ENCODE measurements at places on chromosomes 13 and 19. TPM values are rescaled to one million over a fixed set of nuclear protein-coding genes. Genes with fewer than 3 reads are reported as not detected.

MEIS3 gene
- 25.5 TPM for total RNA-seq

CLEC4G gene
- total RNA-seq, result not detected

ADGRE2 gene
- total RNA-seq, result not detected

KLK3 gene
- total RNA-seq, result not detected

GPC6 gene
- total RNA-seq, result 50.3 TPM

SCN1B gene
- total RNA-seq, result 1.8 TPM

MBD3L2 gene
- total RNA-seq, result not detected

ZNF681 gene
- total RNA-seq, result 11.5 TPM

DNA sequence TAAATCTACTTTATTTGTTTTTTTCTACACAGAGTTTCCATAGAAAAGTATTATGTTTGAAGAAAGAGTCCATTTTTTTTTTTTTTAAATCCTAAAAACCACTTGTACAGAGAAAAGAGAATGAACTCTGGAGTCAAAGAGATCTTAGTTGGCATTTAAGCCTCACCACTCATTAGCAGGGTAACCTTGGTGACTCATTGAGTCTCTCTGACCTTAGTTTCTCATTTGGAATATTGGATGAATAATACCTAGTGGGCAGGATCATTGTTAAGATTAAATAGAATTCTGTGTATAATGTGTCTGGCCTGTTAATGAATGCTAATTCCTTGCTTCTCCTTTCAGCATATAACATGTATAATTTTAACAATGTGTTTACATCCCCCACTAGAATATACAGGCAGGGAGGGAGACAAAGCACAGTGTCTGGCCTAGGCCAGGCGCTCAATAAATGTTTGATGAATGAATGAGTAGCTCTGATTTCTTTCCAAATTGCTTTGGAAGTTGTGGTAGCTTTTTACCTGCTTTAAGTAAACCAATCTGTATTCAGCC is 48.7 kb upstream of the MYCBP2 start:
- no peak for DNase-seq

DNA sequence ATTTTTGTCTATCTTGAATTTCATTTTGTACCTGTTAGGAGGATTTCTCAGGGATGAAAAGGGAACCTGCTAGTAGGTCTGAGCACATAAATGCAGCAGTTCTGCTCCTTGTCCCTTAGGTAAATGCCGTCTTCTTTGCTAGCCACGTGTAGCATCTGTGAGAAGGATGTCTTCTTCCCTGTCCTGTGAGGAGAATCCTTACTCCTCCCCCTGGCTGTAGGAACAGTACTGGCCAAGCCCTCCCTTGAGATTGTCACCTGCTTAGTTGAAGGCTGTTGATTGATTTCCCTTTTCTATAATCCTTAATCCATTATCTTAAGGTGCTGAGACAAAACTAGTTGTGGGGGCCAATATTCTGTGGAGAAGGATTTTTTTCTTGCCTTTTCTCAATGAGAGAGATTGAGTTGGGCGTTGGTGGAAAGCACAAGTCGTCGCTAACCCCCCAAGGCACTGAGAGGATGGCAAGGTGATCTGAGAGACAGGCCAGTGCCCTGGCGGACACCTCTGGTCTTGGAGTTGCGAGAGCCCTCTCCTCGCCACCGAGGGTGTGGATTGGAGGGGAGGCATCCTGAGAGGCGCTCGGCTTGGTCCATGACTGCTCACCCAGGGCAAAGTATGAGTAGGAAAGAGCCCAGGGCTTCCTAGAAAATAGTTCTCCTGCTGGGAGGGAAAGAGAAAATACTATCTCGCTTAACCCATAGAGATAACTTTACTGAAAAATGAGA is 216.7 kb downstream of the ATP8A2 start:
- DNase-seq, result no peak

- no peak for DNase-seq
These were observed 5.0 kb upstream of the KMT2B start for GRCh38 chr19:35712567-35713505.

GRCh38 chr13:105139380-105140285 is 1395.8 kb downstream of the EFNB2 start:
- DNase-seq, result no peak

GRCh38 chr19:38619361-38620174 is 580 bp downstream of the EIF3K start:
- no peak for DNase-seq

DNA sequence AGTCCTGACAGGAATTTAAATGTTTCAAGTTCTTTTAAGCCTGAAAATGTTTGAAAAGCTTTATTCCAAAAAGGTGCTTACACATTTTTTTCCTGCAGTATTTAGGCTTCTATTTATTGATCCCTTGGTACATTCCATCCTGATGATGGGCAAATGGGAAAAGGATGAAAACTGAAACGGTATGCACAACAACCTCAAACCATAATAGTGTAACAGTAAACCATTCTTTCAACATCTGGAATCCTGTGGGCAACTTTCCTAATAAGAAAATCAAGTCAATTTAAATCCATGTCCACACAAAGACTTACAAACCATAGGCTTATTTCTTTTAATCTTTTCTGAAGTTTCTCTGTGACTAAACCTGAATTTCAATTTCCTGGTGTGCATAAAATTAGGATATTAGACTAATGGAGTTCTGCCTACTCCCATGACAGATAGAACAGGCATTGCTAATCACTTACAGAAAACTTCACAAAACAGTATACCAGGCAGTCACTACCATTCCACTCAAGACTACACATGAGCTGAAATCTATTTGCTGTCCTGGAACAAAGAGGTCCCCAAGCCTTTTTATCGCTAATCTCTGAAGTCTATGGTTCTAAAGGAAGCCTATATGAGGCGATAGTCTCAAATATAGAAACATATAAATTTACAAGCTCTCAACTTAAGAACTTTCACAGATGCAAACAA is 103.3 kb downstream of the DLEU7 start:
- DNase-seq, result no peak

GRCh38 chr19:19871932-19872331 is 6.2 kb downstream of the ZNF253 start:
- no peak for DNase-seq

- no peak for DNase-seq
These were observed 456.4 kb downstream of the FGF14 start for GRCh38 chr13:101945435-101945834.

DNA sequence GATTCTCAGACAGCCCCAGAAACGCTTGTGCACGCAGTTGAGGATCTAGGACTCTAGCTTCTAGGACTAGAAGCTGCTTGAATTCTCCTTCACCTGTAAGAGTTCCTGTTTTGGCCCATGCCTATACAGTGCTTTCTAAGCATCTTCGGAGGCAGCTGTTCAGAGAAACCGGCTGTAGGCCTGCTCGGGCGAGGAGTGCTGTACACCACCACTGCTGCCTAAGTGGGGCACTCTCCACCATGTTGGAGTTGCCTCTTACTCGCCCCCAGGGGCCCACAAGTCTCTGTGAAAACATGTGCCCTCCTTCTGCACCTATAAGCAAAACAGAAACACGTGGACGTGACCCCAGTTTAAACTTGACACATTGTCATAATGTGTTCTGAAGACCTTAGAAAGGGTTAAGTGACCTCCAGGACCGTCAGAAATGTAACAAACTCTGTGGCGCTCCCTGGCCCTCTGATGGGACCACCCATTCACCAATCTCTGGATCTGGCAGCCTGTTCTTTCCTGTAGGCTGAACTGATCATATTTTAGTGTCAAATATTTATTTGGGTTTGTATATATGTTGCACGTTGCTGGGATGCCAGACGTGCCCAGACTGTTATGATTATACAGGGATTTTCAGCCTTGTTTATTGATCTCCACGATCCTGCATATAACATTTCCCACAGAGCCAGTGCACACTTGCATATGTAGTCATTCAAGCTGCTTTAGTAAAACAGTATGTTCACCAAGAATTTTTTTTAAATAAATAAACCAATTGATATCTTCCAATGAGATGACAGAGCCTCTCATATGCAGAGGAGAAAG is 60.8 kb downstream of the C13orf42 start:
- DNase-seq, result no peak

DNA sequence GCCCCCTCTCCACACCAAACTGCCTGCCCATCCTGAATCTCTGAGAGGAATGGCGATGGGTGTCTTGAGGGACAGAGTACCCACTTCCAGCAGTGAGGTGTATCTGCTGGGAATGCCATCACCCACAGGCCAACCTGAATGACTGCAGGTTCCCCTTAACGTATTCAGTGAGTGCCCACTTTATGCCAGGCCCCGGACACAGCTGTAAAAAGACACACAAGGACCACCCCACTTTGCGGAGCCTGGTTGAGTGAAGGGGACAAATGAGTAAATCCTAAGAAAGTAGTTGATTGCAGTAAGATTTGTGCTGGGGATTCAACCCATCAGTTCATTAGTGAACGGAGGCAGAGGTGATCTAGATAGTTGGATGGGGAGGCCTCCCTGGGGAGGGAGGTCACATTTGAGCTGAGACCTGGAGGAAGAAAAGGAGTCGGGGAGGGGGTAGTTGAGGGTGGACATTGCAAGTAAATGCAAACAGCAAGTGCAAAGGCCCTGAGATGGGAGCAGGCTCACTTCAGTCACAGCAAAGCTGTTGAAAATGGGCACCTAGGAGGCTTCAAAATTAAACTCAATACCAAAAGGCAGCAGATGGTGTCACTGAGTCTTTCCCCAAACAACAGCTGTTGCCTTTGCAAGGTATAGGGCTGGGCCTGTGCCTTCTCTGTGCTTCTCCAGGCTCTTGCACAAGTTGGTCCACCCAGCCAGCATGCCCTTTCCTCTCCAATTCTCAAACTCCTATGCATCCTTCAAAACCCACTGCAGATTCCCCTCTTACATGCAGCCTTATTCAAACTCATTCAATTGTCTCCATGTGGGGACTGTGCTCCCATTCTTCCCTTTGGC is 4.3 kb downstream of the GDF15 start:
- DNase-seq, result no peak

- no peak for DNase-seq
These were observed 142.3 kb downstream of the KLF12 start for GRCh38 chr13:73991884-73992283.

GRCh38 chr19:43532571-43532961 is 422 bp upstream of the ZNF575 start:
- DNase-seq, result no peak

DNA sequence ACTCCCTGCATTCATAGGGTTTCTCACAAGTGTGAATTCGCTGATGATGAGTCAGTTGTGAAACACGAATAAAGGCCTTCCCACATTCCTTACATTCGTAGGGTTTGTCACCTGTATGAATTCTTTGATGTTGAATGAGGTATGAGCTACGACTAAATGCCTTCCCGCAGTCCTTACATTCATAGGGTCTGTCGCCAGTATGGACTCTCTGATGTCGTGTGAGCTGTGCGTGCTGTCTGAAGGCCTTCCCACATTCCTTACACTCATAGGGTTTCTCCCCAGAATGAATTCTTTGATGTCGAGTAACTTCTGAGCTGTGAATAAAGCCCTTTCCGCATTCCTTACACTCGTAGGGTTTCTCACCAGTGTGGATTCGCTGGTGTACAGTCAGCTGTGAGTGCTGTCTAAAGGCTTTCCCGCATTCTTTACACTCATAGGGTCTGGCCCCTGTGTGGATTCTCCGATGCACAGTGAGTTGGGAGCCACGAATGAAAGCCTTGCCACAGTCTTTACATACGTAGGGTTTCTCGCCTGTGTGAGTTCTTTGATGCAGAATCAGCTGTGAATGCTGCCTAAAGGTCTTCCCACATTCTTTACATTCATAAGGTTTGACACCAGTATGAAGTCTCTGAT is 30.5 kb upstream of the COX7A1 start:
- DNase-seq, result no peak

DNA sequence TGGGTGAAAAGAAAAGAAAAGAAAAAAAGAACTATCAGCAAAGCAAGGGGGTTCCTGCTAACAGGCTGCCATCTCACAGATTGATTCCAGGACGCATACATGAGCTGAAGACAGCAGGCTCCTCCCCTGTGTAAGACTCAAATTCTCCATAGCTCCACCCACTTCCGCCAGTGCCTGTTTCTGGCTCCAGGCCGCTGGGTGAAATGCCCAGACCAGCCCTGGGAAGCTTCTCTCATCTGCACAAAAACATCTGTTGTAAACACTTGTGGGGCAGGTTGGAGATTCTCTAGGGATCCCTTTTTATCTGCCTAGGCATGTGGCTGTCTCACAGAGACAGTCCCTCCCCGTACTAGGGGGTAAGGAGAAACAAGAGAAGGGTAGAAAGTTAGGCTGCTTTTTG is 1054.4 kb upstream of the SPRY2 start:
- DNase-seq, result no peak

- DNase-seq, result peak; percentile 66
These were observed 8.9 kb upstream of the CCDC9 start for GRCh38 chr19:47247308-47247990.

GRCh38 chr13:109146912-109147647 is 517.7 kb downstream of the MYO16 start:
- no peak for DNase-seq

DNA sequence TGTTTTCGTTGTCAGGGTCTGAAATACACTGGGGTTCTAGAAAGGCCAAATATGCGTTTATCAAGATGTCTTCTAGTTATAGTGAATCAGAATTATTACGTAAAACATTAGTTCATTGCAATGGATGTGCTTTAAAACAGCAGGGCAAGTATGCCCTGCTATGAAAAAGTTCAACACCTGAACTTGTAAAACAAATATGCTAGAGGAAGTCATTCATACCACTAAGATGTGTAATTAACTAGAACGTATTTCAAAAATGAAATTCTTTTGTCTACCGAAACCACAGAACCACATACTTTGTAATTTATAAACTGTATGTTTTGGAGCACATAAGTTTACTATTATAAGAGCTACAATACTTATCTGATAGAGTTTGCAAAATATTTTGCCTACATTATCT is 266.2 kb downstream of the KCTD12 start:
- DNase-seq, result no peak

DNA sequence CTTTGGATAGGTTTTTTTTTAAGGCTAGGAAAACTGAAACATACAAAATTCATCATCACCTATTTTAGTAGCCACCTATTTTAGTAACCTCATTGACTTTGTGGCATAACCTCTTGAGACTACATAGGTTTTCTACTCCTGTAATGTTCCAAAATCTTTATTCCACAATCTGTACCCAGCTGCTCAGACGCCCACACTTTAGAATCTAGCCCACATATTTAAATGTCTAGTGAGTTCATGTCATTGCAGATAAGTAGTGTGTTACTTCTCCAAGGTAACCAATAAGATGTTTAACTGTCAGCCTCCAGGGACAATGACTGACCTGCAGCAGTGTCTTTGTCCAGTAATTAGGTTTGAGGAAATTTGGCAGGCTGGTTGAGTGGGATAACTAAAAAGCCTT is 330.2 kb downstream of the MZT1 start:
- no peak for DNase-seq

GRCh38 chr19:9966024-9966423 is 29.7 kb upstream of the OLFM2 start:
- DNase-seq, result no peak

DNA sequence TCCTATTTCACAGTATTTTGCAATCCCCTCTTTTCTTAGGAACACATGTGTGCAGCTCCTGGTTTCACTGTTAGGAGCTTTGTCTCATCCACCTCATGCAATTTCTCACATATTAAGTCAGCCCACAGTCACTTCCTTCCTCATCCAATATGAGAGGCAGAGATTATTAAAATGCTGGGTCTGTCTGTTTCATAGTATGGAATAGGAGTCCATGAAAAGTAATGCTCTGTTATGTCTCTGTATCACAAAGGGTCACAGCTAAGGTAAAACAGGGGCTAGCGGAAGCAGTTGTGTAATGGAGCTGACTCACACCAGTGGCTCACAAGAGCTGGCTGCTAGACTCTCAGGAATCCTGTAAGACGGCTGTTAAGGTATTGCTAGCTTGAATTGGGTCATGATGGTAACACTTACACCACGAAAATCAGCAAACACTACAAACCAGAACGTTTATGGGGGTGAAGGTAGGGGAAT is 216.5 kb downstream of the EFNB2 start:
- no peak for DNase-seq
